ENCODE measurements at places on chromosomes 2 and 18.

- DNase-seq: no peak
These were observed 27.4 kb upstream of the PPP3R1 start for GRCh38 chr2:68279691-68280090.

GRCh38 chr2:75632091-75632701 lies 14.4 kb upstream of the MRPL19 start:
- no peak for DNase-seq

- DNase-seq: no peak
These were observed 70.3 kb upstream of the NCK2 start for GRCh38 chr2:105674401-105674800.

- DNase-seq: no peak
These were observed 402.4 kb upstream of the LRRTM1 start for GRCh38 chr2:80706951-80707350.

- DNase-seq: peak; percentile 7
These were observed 30.6 kb upstream of the PPP3R1 start for GRCh38 chr2:68282811-68283418.

- DNase-seq: no peak
These were observed 54.4 kb upstream of the SOS1 start for GRCh38 chr2:39175026-39175812.

GRCh38 chr18:43531438-43531837 lies 254.1 kb upstream of the SYT4 start:
- no peak for DNase-seq

- no peak for DNase-seq
These were observed 244.1 kb downstream of the BCL11A start for GRCh38 chr2:60309336-60309735.

- no peak for DNase-seq
These were observed 143.6 kb downstream of the COL4A4 start for GRCh38 chr2:227020416-227020815.

DNA sequence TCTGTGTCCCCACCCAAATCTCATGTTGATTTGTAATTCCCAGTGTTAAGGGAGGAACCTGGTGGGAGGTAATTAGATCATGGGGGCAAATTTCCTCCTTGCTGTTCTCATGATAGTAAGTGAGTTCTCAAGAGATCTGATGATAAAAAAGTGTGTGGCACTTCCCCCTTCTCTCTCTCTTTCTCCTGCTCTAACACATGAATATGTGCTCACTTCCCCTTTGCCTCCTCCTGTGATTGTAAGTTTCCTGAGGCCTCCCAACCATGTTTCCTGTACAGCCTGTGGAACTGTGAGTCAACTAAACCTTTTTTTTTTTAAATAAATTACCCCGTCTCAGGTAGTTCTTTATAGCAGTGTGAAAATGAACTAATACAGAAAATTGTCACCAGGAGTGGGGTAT lies 380.0 kb downstream of the MEIS1 start:
- no peak for DNase-seq

- no peak for DNase-seq
These were observed 163.1 kb downstream of the BABAM2 start for GRCh38 chr2:28053597-28053996.

DNA sequence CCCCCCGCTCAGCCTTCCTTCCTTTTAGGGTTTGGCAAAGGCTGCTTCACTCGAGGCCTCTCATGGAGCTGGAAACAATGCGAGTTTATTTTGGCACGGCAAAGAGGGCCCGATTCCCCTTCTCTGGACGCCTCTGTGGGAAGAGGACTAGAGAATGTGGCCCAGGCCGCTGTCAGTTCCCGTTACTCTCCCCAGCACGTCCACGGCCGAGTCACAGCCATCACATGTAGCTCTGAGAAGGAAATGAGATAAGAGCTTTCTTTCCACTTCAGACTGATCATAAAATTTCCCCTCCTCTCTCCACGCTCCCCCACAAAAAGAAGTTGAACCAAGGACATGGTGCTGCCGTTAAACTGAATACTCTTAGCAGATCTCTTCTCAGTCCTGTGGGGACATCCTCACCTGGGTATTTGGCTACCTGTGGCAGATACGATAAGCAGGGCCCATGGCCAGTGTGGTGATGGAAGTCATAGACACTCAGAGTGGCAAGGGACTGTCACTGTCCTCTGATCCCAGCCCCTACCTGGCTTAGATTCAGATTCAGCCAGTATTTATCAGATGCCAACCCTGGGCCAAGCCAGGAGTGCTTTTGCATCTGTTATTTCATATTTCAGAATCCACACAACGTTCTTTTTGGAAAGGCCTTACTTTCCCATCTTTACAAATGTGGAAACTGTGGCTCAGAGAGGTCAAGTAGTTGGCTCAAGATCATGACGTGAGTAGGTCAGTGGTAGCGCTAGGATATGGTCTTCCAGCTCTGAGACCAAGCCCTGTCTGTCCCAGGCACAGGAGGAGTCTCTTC lies 101.2 kb downstream of the MCFD2 start:
- no peak for DNase-seq

DNA sequence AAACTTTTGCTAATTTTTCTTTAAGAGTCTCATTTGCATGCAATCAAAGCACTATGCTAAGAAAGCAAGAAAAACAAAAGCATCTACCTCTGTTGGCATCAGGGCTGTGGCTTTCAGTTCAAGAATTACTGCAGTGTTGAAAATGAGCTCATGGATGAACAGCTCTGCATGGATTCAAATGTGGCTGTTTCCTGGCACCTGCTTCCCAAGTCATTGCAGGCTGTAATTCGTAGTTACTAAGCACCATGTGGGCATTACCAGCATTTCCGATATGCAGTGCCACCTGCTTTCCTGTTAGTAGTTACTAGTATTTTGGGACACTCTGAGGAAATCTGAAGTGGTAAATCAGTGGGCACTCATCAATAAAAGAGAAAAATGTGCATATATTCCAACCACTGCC lies 37.8 kb upstream of the FAM110C start:
- no peak for DNase-seq

GRCh38 chr2:11168488-11168887 lies 13.2 kb downstream of the SLC66A3 start:
- DNase-seq: no peak

DNA sequence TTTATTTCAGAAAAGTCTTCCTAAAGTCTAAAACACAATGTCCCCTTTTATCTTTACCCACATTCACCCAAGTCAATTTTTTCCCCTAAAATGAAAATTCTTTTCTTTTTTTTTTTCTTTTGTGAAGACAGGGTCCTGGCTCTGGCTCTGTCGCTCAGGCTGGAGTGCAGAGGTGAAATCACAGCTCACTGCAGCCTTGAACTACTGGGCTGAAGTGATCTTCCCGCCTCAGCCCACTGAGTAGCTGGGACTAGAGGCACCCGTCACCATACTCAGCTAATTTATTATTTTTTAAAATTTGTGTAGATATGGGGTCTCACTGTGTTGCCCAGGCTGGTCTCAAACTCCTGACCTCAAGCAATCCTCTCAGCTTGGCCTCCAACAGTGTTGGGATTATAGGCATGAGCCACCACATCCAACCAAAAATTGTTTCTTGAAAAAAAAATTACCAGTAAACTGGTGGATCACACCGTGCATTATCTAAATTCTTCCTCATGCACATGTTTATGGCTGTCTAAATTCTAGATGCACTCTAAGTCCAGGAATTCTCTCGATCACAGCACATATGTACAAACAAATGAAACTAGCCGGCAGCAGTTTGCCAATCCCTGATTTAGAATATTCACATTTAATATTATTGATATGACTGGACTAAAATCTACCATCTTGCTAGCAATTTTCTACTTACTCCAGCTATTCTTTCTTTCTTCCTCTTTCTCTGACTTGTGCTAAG lies 56.8 kb downstream of the OLA1 start:
- DNase-seq: no peak

GRCh38 chr18:46832849-46833248 lies 76.0 kb upstream of the ST8SIA5 start:
- DNase-seq: no peak

DNA sequence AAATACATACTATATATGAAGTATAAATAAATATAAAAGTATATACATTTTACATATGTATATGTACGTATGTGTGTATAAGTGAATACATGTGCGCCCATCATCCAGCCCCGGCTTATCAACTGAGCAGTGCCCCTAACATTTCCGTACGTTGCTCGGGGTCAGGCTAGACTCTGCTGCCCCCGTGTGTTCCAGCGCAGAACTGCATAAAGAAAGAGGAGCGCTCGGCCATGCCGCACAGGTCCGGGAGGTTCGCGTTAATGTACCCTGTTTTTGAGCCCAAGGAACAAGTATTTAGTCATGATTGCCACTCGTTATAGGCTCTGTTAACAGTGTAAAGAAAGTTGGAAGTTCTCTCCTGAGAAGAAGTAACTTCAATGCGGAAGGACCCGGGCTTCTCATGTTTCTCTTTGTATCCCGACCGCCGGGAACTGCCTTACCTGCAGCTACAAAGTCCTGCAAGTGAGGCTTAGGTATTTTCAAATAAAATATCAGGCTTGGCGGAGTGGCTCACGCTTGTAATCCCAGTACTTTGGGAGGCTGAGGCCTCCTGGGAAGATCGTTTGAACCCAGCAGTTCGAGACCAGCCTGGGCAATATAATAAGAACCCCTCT lies 55.7 kb downstream of the CD8B2 start:
- peak; percentile 62 for DNase-seq

DNA sequence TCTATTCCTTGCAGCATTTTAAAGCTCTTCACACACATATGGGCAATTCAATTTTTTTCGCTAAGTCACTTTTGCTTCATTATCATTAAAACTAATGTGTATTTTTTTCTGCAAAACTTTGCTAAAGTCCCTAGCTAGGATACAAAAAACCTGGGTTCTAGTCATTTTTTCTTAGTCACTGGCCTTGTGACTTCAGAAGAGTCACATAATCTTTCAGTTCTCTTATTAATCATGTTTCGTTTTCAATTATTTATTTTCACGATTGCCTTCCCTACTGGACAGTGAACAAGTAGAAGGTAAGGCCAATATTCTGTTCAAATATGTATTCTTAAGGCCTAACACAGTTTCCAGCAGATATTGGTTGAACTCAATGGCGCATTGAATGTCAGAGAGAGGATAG lies 60.9 kb upstream of the CYRIA start:
- DNase-seq: no peak

- no peak for DNase-seq
These were observed 6.7 kb downstream of the SERPINB2 start for GRCh38 chr18:63894106-63894772.

- no peak for DNase-seq
These were observed 1089.3 kb upstream of the CELF4 start for GRCh38 chr18:38654946-38655345.

DNA sequence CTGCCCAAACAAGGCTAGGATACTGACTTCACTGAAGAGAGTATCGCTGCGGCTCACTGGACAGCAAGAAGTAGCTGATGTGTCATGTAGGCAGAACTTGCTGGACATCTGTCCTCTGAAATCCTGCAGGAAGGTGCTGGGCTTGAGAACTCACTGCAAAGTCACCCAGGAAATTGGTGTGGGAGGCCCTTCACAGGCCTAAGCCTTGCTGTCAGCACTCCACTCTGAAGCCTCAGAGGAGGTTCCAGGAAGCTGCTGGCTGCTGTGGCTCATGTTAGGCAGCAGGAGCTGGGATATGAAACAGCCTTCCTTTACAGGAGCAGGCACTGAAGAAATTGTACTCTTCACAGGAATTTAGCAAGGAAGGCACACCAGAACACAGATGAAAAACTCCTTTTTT lies 88.3 kb upstream of the CCDC68 start:
- DNase-seq: no peak

- DNase-seq: no peak
These were observed 73.0 kb downstream of the CTNNA2 start for GRCh38 chr2:79585701-79586433.

GRCh38 chr2:13103778-13104493 lies 387.2 kb downstream of the TRIB2 start:
- no peak for DNase-seq

GRCh38 chr2:134118279-134119116 lies 135.4 kb upstream of the MGAT5 start:
- DNase-seq: peak; percentile 76

GRCh38 chr2:96260387-96261260 lies 5.2 kb downstream of the TMEM127 start:
- peak; percentile 17 for DNase-seq

- DNase-seq: no peak
These were observed 74.8 kb downstream of the ARHGEF4 start for GRCh38 chr2:130911482-130911881.

DNA sequence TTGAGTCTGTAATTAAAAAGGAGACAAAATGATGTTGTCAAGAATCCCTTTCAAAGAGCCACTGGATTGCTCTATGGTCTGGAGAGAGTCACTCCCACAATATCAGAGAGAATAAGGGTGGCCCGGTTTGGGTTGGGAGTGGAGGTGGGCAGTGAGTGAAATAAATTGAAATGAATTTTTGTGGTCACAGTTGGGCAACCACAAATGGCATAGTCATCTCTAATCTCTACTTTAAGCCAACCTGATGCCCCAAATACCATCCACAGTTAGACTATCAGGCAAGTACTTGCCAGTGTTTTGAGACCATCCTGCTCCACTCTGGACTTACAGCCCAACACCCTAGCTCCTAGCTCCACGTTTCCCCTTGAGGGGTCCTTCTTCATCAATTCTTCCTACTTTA lies 559.7 kb downstream of the BCL11A start:
- DNase-seq: no peak

DNA sequence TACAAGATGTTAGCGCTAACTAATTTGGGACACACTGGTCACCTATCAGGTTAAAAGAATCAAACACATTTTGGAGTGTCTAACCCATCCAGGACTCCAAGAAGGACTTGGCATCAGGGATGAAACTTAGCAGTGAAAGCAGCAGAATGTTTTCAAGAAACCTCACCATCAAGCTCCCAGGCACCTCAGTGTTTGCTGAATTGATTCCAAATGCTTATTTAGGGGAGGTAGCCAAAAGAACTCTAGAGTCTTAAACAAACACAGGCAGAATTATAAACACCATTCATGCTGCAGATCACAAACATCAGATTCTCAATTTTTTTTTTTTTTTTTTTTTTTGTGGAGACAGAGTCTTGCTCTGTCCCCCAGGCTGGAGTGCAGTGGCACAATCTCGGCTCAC lies 122.8 kb upstream of the UXS1 start:
- no peak for DNase-seq

- DNase-seq: no peak
These were observed 7.0 kb upstream of the SATB2 start for GRCh38 chr2:199464606-199465352.

DNA sequence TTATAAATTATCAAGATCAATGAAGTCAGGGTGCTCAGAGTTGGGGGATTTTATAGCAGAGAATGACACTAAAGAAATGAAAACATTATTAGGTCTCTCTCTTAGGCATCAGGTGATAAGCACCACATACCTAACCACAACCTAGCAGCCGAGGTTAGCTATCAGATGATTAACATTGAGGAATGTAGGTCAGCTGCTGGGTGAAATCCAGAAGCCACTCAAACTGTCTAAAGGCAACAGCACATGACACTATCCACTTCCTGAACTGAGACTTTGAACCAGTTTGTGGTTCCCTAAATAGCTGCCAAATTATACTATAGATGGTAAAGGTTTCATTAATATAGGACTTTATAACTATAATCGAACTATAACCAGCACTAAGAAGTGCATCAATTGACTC lies 4.7 kb downstream of the EPG5 start:
- no peak for DNase-seq

- no peak for DNase-seq
These were observed 85.9 kb downstream of the CBLN2 start for GRCh38 chr18:72458271-72458670.
